ENCODE measurements at places on chromosomes 13 and 19.

DNA sequence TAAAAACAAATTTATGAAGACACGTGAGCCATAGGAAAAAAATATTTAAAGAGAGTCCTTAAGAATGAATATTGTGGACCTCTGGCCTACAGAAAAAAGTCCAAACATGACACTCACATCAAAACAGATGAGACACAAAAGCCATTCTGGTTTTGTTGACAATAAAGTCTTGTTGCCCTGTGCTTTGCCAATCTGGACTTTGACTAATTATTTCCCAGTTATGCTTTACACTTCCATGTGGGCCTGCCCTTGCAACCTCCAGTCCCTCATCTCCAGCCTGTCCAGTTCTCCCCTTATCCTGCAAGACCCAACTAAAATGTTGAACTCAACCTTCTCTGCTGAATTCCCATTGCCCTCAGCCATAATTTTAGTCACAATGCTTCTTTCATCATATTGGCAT, 184.5 kb upstream of the SERP2 start:
- no peak for DNase-seq

DNA sequence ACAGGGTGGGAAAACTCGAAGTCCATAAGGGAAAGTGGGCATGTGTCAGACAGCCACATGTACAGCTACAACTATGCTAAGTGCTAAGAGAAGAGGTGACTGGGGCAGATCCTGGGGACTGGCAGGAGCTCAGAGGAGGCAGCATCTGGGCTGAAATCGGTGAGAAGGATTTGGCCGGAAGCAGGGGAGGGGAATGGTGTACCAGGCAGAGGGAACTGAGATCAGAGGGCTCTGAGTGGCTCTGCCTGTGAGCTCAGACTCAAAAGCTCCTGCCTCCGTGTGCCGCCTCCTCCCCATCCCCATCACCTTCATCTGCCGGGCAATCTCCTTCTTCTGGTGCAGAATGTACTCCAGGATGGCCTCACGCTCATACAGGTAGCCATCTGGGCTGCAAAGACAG, 21.8 kb downstream of the NOSIP start:
- peak; percentile 22 for DNase-seq

DNA sequence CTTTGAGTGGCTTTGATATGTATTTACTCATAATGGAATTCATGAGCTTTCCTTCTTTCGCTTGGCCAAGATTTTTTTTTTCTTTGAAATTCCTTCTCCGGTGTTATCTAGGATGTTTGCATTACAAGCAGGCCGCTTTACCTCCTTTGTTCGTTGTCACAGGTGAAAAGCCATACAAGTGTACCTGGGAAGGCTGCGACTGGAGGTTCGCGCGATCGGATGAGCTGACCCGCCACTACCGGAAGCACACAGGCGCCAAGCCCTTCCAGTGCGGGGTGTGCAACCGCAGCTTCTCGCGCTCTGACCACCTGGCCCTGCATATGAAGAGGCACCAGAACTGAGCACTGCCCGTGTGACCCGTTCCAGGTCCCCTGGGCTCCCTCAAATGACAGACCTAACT, 16.7 kb downstream of the KLF5 start:
- DNase-seq, result no peak

DNA sequence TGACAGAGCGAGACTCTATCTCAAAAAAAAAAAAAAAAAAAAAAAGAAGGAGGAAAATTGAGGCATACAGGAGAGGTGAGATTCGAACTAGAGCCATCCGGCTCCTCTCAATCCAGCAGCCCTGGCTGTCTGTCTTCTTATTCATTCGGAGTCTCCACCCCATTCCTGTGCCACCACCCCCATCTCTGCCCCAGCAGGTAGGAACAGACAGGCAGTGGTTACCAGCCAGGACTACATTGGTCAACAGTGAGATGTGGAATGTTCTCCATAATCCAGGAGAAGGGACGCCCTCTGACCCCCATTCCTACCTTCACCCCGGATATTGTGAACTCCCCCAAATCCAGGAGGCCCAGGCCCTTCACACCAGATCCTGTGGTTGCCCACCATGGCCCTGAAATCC, 6.6 kb upstream of the S1PR2 start:
- DNase-seq, result no peak

- peak; percentile 98 for DNase-seq
Measured at GRCh38 chr19:2475702-2476450, at the start of gene GADD45B. GADD45B (plus strand) TSS chr19:2476127; CDS start chr19:2476359, 232 bp downstream.
